ENCODE measurements at places on chromosomes 1 and 21. TPM values are rescaled to one million over a fixed set of nuclear protein-coding genes. Genes with fewer than 3 reads are reported as not detected.

GRCh38 chr1:162612606-162613400 lies 19.5 kb upstream of the DDR2 start:
- peaks cover 12% of the 10 kb centered on the region for H3K4me1 ChIP-seq
- H3K27ac ChIP-seq = no peak overlapping the region
- H3K27me3 ChIP-seq = no peaks in the 10 kb centered on the region
- DNase-seq = no peak

The LAMC2 gene
- 0.71 TPM for total RNA-seq

DNA sequence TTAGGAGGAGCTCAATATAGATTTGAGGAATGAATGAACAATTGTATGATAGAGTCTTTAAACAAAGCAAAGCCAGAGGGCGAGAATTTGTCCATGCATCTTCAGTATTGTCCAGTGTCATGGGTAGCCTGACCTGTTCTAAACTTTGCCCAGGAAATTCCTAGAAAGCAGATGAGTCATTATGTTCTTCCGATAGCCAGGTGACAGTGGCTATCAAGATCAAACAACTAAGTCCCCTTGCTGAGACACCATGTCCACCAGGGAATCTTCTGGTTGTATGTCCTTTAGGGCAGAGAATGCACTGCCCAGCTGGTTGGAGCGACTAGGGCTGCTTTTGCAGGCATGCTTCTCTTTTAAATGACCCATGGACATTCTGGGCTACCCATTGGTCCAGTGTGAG lies 1.8 kb upstream of the SLC26A9 start:
- peaks cover 26% of the 10 kb centered on the region for H3K27me3 ChIP-seq
- no peak overlapping the region for H3K4me3 ChIP-seq
- no peaks in the 10 kb centered on the region for H3K4me1 ChIP-seq
- no peak overlapping the region for H3K27ac ChIP-seq
- DNase-seq = no peak
- H3K36me3 ChIP-seq = no peaks in the 10 kb centered on the region

GRCh38 chr1:230211436-230212145 lies 144.6 kb downstream of the GALNT2 start:
- H3K4me3 ChIP-seq = no peak overlapping the region
- no peaks in the 10 kb centered on the region for H3K36me3 ChIP-seq
- DNase-seq = no peak
- no peaks in the 10 kb centered on the region for H3K27me3 ChIP-seq
- peaks cover 40% of the 10 kb centered on the region for H3K4me1 ChIP-seq

DNA sequence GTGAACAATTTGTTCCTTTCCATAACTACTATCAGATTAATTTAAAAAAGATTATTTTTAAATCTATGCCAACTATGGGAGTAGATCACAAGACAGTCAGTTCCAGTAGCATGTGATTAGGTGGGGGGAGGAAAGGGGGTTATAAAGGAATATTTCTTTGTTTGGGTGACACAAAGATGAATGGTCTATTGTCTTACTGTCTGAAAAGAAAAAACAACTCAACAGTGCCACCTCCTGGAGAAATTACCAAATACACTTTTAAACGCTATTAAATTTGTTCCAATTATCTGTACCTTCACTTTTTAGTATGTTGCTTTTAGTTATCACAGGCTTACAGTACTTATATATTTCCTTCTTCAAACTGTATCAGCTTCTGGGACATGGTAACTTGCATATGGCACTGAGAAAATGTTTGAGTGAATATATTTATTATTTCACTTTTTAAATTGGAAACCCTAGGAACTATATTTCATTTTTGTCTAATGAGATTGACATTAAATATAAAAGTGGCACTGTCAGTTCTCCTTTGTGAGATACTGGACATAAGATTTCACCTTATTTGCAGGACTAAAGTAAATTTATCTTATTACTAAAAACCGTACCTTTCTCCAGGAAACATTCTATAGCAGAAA lies 1.7 kb upstream of the SORT1 start:
- H3K4me1 ChIP-seq = peaks cover 18% of the 10 kb centered on the region
- no peak overlapping the region for H3K4me3 ChIP-seq
- H3K27ac ChIP-seq = no peak overlapping the region
- H3K27me3 ChIP-seq = peaks cover 3% of the 10 kb centered on the region
- peak; percentile 77 for DNase-seq
- H3K36me3 ChIP-seq = peaks cover 8% of the 10 kb centered on the region

GRCh38 chr1:41918450-41919043 lies at the start of gene HIVEP3:
HIVEP3 (minus strand) TSS chr1:41918922.
- H3K4me3 ChIP-seq = peak within 1 kb of the TSS; percentile 39
- DNase-seq = peak; percentile 68
- no peak within 1 kb of the TSS for H3K27ac ChIP-seq
- no peaks in the 10 kb centered on the region for H3K36me3 ChIP-seq

GRCh38 chr1:101050869-101051268 lies 25.3 kb upstream of the DPH5 start:
- no peak for DNase-seq
- no peaks in the 10 kb centered on the region for H3K4me1 ChIP-seq

The NTNG1 gene
- total RNA-seq = 12.4 TPM

GRCh38 chr1:228148935-228149405 lies 760 bp upstream of the GJC2 start:
- H3K4me3 ChIP-seq = no peak overlapping the region
- no peaks in the 10 kb centered on the region for H3K27me3 ChIP-seq
- H3K27ac ChIP-seq = peak overlapping the region; percentile 35
- H3K4me1 ChIP-seq = peaks cover 56% of the 10 kb centered on the region
- peaks cover 42% of the 10 kb centered on the region for H3K36me3 ChIP-seq

All from muscle of leg (tissue), 16 donors.